Stimulated activated CD8-positive, alpha-beta memory T cell treated with anti-CD3 and anti-CD28 coated beads, Interleukin-4, amount 100 ng/mL, for 1 hour (primary cell): ENCODE measurements at places on chromosomes 16 and 17.

- no peak for DNase-seq
These were observed 21.6 kb downstream of the ZSWIM7 start for GRCh38 chr17:15977894-15978293.

- DNase-seq, result no peak
These were observed 362 bp downstream of the KLHDC4 start for GRCh38 chr16:87765473-87765775.

GRCh38 chr17:81641825-81642489, 5.0 kb downstream of the TSPAN10 start:
- DNase-seq, result no peak

DNA sequence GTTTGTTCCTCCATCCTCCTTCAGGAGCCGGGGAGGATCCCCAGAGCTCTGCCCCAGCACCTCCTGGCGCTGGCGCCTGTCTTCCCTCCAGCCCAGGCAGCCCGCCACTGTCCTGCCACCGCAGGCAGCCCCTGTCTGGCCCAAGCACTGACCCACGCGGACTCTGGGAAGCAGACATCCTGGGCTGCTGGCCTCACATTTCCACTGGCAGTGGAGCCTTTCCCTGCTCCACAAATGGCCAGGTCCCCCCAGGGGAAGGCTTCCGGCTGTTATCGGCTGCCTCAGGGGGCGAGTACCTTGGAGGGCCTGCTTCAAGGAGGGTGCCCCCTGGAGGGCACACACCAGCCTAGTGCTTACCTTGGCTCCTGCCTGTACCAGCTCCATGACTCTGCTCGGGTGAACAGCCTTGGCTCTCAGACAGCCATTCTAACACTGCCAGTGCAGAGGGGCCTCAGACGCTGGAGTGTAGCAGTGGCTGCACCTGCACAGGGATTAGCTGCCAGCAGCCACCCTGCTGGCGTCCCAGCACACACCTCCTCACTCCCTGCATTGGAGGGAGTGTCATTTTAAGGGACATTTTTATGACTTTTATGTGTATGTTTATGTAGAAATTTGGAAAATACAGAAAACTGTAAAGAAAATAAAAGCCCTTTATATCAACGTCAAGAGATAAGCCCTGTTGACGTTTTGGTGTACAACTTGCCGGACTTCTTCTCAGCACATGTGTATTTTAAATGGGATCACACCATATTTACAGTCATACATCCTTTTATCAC, 21.0 kb downstream of the ACE start:
- DNase-seq, result no peak

DNA sequence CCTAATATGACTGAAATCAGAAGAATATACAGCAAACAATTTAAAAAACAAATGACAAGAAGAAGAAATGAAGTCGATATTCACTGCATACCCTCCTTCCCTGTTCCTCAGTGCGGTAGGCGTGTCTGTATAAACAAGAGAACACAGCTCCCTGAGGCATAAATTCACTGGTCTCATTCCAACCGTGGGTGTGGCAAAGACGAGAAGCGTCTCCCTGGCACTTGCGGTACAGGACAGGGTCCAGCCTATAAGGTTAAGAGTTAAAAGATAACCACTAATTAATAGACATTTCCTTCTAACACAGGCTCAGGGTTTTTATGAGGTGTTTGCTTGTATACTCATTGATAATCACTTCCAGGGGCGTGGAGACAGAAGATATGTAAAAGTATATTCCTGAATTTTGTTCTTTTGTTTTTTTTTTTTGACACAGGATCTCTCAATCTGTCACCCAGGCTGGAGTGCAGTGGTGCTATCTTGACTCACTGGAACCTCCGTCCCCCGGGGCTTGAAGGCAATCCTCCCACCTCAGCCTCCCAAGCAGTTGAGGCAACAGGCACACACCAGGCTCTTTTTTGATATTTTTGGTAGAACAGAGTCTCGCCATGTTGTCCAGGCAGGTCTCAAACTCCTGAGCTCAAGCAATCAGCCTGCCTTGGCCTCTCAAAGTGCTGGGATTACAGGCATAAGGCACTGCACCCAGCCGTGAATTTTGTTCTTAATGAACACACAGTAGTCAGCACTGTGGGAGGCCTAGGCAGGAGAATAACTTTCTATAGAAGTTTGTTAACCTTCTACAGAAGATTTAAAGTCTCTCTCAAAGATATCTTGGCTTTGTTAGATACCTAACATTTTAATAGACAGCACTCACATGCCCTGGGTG, 59.1 kb upstream of the CLEC18B start:
- no peak for DNase-seq

- DNase-seq, result no peak
These were observed 24.6 kb upstream of the KCNJ12 start for GRCh38 chr17:21351366-21352065.

DNA sequence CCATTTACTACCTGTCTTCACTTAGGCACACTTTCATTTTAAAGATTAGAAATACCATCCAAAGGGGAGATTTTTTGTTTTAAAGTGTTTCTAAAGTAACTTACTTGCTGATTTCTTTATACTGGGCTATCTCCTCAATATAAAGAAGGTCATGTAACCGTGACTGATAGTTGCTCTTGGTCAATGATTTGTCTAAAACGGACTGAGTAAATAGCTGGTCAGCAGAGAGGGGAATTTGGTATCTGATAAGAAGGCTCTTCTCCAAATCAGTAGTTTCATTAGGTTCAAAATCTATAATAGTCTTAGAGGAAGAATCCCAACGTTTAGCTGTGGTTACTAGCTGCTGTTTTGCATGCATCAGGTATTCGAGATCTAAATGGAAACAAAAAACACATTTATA, 66.4 kb downstream of the HELZ start:
- no peak for DNase-seq

DNA sequence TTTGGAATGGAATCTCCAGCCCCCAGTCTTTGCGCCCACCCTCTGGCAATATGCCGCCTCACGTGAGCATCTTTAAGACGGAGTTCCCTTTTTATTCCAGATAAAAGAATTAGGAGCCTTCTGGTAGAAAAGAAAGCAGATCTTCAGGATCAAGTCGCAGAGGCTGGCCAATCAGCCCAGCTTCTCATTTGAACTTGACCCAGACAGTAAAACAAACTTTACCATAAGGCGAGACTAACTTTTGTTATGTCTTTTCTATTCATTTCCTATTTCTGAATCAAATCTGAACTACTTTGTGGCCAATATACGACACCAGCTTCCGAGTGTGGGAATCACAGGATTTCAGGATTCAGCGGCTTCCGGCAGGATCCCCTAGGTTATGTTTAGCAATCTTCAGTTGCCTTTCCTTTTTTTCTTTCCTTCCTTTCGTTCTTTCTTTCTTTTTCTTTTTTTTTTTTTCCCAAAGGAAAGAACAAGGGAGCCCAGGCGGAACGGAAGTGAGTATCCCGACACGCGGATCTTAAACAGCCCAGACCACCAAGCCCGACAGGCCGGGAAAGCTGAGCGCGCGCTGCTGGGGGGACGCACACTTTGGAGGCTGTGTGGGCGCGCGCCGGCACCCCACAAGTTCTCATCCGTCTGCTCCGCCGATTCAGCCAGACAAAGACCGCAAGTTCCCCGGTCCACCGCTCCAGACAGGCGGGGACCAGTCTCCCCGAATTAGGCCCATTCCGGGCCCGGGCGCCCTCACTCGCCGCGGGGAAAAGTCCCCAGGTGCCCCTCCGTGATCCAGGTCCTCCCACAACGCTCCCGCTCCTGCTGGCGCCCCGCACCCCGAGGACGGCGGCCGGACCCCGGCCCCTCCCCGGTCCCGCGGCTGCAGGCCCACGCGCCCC, 633 bp downstream of the TBC1D16 start:
- DNase-seq, result peak; percentile 8

- DNase-seq, result no peak
These were observed 29.4 kb upstream of the SLC13A2 start for GRCh38 chr17:28443901-28444638.

DNA sequence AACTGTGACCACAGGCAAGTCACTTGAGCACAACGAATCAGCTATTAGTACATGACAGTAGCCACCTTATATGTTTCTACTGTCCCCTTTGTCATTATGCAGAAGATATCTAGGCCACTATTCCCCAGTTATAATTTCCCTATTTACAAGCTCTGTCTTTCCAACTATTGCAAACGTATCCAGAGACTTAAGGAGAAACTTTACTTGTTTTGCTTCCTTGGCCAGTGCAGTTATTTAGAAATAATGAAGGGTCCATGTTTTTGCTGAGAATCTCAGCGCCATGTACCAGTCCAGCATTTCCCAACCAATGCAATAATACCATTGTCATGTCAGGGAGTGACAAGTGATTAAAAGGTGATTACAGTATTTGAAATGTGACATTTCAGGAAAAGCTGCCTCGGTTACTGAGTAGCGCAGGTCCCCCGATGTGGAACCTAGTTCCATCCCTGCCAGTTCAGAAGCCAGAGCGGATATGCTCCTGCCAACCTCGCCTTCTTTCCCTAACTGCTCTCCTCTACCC, 743 bp downstream of the ZNF624 start:
- no peak for DNase-seq

- no peak for DNase-seq
These were observed 18.8 kb downstream of the TNRC6A start for GRCh38 chr16:24748242-24748641.

GRCh38 chr17:49151996-49152395, 19.4 kb downstream of the B4GALNT2 start:
- no peak for DNase-seq

GRCh38 chr16:424033-424622, 1.3 kb upstream of the RAB11FIP3 start:
- DNase-seq, result no peak

DNA sequence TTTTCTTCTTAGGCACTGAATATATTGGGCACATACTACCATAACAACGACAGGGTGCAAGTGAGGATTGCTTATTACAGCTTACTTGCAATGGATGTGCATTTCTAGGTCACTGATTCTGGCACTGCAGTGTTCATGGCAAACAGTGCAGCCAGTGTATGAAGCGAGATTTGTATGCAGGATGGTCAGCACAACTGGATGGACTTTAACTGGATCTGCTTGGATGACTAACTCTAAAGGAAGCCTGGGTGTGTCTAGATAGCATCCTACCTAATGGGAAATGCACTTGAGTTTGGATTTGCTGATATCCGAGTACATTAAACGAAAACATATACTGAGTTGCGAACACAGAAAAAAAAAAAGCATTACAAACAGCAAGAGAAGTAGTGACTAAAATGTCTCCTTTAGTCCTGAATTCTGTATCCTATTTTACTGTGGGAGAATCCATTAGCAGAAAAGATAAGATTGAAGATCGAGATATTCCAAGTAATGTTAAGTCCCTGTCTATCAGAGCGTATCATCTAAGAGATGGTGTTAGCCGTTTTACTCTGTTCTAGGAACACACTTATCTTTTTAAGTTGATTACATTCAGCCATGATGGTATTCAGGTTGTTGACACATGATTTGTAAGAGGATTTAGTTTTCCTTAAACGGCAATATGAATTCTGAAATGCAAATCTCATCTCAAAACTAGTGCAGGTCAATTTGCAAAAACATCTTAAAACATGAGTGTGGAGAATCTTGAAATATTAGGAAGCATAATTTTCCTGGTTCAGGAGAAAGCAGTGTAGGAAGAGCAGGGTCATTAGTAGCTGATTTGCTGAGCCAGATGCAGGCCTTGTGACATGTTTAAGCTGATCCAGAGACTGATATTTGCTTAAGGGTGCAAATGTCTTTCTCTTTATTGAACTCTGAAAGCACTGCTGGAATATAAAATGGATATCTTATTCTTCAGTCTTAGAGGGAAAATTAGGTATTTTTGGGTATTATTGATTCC, 142.6 kb upstream of the CPHXL start:
- no peak for DNase-seq

- DNase-seq, result no peak
These were observed 82.2 kb upstream of the CDC42EP4 start for GRCh38 chr17:73393962-73394361.

- DNase-seq, result no peak
These were observed 61.1 kb upstream of the VPS4A start for GRCh38 chr16:69250081-69250480.

- DNase-seq, result no peak
These were observed 162.8 kb upstream of the CDH11 start for GRCh38 chr16:65284626-65285025.

DNA sequence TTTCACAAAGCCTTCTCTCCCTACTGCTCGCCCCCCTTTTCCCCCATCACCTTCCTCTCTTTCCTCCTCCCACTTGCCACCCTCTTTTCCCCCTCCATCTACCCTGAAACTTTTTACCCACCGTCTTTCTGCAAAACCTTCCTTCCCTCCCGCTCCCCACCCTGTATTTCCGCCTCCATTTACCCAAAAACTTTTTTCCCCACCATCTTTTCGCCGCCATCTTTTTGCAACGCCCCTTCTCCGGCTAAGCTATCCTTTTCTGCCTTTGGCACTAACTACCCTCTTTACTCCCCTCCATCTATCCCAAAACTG, 205.2 kb upstream of the WSB1 start:
- no peak for DNase-seq

GRCh38 chr17:74815550-74816370, 39.6 kb upstream of the NAT9 start:
- DNase-seq, result no peak

- no peak for DNase-seq
These were observed at the start of gene CHST4 for GRCh38 chr16:71526111-71526631. TSS of gene CHST4 (plus strand) at chr16:71526426. CDS start at chr16:71536678, 10,252 bp downstream.

GRCh38 chr17:45413498-45413923, 19.2 kb downstream of the ARHGAP27 start:
- no peak for DNase-seq

- no peak for DNase-seq
These were observed 214.1 kb downstream of the SEC14L1 start for GRCh38 chr17:77354670-77355455.
